Natural killer cell treated with Interleukin-12 subunit alpha and Interleukin-12 subunit beta and Interleukin-15 and Interleukin-18, amount 100 ng/mL, for 72 hours (primary cell): ENCODE measurements at places on chromosomes 16 and 17. TPM values are rescaled to one million over a fixed set of nuclear protein-coding genes. Genes with fewer than 3 reads are reported as not detected.

Gene CAPNS2
- not detected for total RNA-seq

Gene FA2H
- total RNA-seq = not detected

Gene GAST
- total RNA-seq = not detected

Gene KRTAP1-1
- not detected for total RNA-seq

Gene TOP2A
- total RNA-seq = 96.7 TPM

Gene TMEM235
- total RNA-seq = not detected

Gene ATAD5
- 18.1 TPM for total RNA-seq

Gene ACSM2A
- total RNA-seq = not detected

Gene PMP22
- total RNA-seq = not detected

Gene CDH15
- not detected for total RNA-seq

Gene CTRB2
- total RNA-seq = not detected

Gene HSD11B2
- total RNA-seq = not detected

Gene CCL4
- total RNA-seq = 582 TPM
